ENCODE measurements at places on chromosomes 7 and 10.

DNA sequence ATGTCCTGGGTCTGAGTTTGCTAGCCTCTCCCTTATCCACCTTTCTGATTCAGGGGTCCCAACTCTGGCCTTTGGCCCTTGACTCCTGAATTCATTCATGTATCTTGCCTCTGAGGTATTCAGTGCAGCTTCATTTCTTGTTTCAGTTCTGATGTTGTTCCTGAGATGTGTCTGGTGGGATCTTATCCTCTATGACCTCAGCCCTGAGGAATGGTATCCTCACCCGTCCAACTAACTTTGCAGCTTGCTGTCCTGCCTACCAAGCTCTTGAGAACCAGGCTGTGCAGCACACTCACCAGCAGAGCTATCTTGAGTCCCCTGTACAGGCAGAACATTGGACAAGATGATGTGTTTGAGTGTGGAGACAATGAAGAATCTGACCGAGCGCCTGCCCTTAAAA, 13.8 kb downstream of the SUFU start:
- no peaks in the 10 kb centered on the region for H3K4me1 ChIP-seq
- no peak overlapping the region for H3K4me3 ChIP-seq
- H3K27ac ChIP-seq: no peak overlapping the region
- DNase-seq: peak; percentile 9

GRCh38 chr7:25855854-25856782, 295.9 kb upstream of the NFE2L3 start:
- no peak overlapping the region for H3K4me3 ChIP-seq
- peaks cover 15% of the 10 kb centered on the region for H3K27me3 ChIP-seq
- DNase-seq: no peak
- H3K4me1 ChIP-seq: peaks cover 14% of the 10 kb centered on the region
- no peaks in the 10 kb centered on the region for H3K36me3 ChIP-seq

GRCh38 chr7:45177801-45178200, 20.2 kb downstream of the RAMP3 start:
- H3K4me1 ChIP-seq: no peaks in the 10 kb centered on the region
- H3K27ac ChIP-seq: no peak overlapping the region
- no peak overlapping the region for H3K4me3 ChIP-seq
- H3K36me3 ChIP-seq: no peaks in the 10 kb centered on the region

- no peaks in the 10 kb centered on the region for H3K36me3 ChIP-seq
- peak; percentile 56 for DNase-seq
- no peaks in the 10 kb centered on the region for H3K27me3 ChIP-seq
- H3K27ac ChIP-seq: no peak overlapping the region
- H3K4me1 ChIP-seq: no peaks in the 10 kb centered on the region
These were observed 133.7 kb downstream of the ARHGAP22 start for GRCh38 chr10:48470893-48471805.

DNA sequence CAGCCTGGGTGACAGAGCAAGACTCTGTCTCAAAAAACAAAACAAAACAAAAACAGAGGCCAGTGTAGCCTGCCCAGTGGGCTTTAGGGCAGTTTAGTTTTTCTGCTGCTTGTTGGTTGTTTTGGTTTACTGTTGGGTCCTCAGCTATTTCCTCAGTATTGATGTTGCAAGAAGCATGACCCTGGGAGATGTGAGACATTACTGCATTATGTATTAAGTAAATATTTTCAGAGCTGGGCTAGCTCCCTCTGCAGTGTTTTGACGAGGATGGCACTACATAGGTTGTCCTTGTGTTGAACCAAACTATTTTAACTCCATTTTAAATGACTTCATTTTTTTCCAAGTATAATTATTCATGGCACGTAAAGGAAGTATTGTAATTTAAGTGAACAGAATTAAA, 4.8 kb downstream of the AKAP9 start:
- H3K4me3 ChIP-seq: no peak overlapping the region
- H3K4me1 ChIP-seq: peaks cover 7% of the 10 kb centered on the region
- H3K27ac ChIP-seq: no peak overlapping the region

- H3K27me3 ChIP-seq: no peaks in the 10 kb centered on the region
- H3K36me3 ChIP-seq: no peaks in the 10 kb centered on the region
- no peak for DNase-seq
- H3K27ac ChIP-seq: no peak overlapping the region
- no peak overlapping the region for H3K4me3 ChIP-seq
These were observed 8.0 kb upstream of the ZCCHC24 start for GRCh38 chr10:79453392-79453791.

- H3K27ac ChIP-seq: no peak overlapping the region
- H3K4me1 ChIP-seq: no peaks in the 10 kb centered on the region
These were observed 16.2 kb downstream of the KIFBP start for GRCh38 chr10:69004821-69005220.

DNA sequence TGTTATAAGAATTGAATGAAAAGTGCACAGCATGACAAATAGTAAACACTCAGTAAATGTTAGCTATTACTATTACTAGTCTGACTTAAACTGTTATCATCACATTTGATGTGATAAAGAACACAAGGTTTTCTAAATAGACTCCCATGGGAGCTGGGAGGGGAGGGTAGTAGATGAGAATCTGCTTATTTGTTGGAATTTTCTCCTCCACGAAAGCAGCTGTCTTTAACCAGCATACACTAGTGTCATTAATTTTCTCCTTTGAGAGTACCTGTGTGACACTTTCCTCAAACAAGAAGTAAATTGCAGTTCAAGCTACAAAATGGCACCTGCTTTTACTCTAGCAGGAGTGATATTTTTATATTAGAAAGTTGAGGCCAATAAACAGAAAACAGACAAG, 200.1 kb downstream of the SKAP2 start:
- H3K4me1 ChIP-seq: peaks cover 22% of the 10 kb centered on the region
- no peak overlapping the region for H3K4me3 ChIP-seq
- H3K27ac ChIP-seq: peak overlapping the region; percentile 68

DNA sequence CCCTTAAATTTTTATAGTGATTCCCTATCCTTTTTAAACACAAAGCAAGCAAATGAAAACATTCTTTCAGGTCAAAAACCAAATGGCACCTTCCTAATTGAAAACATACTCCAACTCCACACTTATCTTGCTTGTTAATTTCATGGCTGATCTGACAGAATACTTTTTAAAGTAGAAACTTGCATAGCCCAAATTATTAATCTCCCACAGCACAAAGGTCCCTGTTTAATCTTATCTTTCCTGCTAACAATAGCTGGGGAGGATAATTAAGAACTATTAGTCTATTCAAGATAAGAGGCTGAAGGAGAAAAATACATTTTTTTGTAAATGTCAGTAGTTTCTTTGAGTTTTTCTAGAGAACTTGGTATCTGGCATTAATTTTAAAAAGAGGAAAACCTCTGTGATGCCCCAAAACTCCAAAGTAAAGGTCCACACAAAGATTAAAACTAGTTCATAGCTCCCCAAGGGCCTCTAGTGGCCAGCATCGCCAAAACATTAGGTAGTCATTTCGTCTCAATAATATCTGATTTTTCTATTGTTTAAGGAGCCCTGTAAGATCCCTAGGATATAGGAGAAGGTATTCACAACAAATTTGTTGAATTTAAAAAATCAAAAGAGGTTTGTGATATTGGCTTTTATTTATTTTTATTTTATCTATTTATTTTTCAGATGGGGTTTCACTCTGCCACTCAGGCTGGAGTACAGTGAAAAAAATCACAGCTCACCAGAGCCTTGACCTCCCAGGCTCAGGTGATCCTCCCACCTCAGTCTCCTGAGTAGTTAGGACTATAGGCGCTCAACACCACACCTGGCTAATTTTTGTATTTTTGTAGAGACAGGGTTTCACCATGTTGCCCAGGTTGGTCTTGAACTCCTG, 14.7 kb downstream of the CDNF start:
- peaks cover 15% of the 10 kb centered on the region for H3K4me1 ChIP-seq
- H3K4me3 ChIP-seq: no peak overlapping the region
- no peaks in the 10 kb centered on the region for H3K36me3 ChIP-seq
- DNase-seq: no peak
- H3K27me3 ChIP-seq: no peaks in the 10 kb centered on the region

DNA sequence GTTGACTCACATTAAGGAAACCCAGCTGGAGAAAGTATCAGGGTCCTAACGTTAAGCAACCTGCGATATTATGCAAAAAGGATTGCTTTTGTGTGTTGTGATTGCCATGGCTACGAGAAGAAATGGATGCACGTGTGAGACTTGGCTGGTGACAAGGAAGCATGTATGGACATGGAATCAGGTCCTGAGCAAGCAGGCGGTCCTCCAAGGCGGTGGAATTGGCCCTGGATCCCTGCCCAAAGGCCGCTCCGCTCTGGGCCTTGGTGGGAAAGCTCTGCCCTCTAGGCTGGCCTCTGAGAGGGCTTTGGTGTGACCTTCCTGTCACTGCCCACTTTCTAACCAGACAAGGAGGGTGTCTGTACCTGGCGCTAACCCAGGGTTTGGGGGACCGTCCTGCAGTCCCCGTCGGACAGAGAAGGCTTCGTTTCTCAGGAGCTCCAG, 192.1 kb downstream of the EBF3 start:
- H3K27me3 ChIP-seq: no peaks in the 10 kb centered on the region
- no peak overlapping the region for H3K27ac ChIP-seq
- no peaks in the 10 kb centered on the region for H3K4me1 ChIP-seq
- peak; percentile 51 for DNase-seq

- no peaks in the 10 kb centered on the region for H3K36me3 ChIP-seq
- H3K27ac ChIP-seq: no peak overlapping the region
- DNase-seq: no peak
- H3K27me3 ChIP-seq: no peaks in the 10 kb centered on the region
These were observed 137.3 kb downstream of the ANLN start for GRCh38 chr7:36526863-36527548.

DNA sequence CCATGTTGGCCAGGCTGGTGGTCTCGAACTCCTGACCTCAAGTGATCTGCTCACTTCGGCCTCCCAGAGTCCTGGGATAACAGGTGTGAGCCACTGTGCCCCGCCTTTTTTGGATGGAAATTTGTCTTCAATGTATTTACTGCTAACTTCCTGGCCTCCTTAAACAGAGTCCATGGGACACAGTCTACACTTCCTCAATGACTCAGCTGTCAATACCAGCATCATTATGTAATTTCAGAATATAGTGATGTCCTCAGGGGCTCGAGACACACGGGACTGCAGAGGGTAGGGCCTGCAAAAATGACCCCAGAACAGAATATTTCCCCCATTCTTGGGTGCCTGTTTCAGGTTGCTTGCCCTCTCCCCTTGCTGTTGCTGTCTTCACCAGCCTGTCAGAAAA, 31.1 kb downstream of the CAMK2G start:
- H3K4me3 ChIP-seq: no peak overlapping the region
- no peak for DNase-seq
- no peak overlapping the region for H3K27ac ChIP-seq

GRCh38 chr10:57014758-57015157, 653.7 kb upstream of the ZWINT start:
- H3K4me1 ChIP-seq: no peaks in the 10 kb centered on the region
- H3K27me3 ChIP-seq: no peaks in the 10 kb centered on the region
- no peak for DNase-seq
- H3K27ac ChIP-seq: no peak overlapping the region
